ENCODE measurements at places on chromosomes 4 and X.
A peak's percentile ranks its signal among the peaks of the same experiment; 100 is the strongest.

DNA sequence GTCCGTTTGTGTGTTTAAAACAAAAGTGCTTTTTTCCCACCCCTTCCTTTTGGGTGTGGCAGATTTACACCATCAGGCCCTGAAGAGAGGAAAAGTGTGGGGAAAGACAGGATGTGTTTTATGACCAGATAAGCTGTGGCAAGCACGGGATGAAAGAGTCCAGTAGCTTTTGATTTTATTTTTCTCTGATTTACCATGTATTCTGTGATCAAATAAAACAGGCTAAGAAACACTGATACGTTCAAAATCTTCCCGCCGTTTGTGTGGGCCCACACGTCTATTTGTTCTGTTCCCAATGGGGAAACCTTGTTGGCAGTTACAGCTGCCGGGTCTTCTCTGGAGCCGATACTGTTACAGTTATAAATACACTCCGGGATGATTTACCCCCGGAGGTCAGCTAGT, 10.8 kb downstream of the LRP2BP start:
- no peak overlapping the region for H3K4me3 ChIP-seq
- H3K27ac ChIP-seq: no peak overlapping the region
- no peak for DNase-seq

DNA sequence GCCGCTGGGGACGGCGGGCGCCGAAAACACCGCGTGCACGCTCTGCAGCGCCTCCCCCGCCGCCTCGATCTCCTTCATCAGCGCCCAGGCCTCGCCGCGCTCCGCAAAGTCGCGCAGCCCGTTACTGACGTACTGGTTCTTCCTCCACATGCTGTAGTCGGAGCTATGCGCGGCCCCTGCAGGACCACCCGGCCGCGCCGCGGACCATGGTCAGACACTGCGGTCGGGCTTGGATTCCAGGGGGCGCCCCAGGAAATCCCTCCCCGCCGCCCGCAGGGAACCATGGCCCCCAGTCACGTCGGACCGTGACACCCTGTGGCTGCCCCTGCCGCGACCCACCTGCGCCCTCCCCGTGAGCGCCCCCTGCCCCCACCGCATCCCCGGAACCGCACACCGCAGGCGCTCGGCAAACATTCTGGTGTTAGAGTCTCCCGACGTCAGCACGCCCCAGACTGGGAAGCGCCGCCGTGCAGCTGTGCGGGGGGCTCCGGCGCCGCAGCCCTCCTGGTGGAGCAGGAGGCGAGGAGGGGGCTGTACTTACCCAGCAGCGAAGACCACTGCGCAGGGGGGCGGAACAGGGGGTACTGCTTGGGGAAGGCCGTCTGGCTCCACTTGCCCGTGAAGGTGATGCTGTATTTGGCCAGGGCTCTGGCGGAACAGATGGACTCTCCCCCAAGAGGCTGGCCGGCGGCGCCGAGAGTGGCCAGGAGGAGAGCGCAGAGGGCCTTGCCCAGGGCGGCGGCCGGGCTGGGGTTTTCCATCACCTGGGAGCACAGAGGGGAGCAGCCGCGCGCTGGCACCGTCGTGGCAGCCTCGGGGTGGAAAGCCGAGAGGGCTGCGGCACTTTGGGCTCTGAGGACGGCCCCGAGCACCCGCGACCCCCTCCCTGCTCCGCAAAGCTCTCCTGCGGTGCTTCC, 814 bp downstream of the SPON2 start:
- DNase-seq: no peak
- peaks cover 7% of the 10 kb centered on the region for H3K4me1 ChIP-seq
- no peak overlapping the region for H3K27ac ChIP-seq
- peak overlapping the region; percentile 42 for H3K4me3 ChIP-seq
- H3K36me3 ChIP-seq: no peaks in the 10 kb centered on the region

DNA sequence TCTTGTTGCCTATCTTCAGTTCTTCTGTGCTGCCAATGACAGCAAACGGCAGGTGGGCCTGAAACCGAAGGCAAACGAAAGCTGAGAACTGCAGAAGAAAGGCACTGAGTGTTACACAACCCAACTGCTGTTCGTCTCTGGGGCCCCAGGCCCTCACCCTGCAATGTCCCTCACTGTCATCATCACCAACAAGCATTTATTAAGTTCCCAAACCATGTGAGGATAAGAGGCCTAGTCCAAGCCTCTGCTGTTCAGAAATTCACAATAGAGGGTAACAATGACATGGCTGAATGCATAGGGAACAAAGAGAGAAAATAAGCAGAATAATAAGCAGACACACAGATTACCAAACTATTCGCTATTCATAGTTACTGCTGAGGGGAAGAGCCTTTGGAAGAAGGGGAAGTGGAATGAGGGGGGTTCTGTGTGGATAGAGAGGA, 34.5 kb upstream of the NKRF start:
- no peak overlapping the region for H3K4me3 ChIP-seq
- H3K36me3 ChIP-seq: no peaks in the 10 kb centered on the region
- H3K27ac ChIP-seq: no peak overlapping the region
- DNase-seq: no peak
- no peaks in the 10 kb centered on the region for H3K27me3 ChIP-seq
- no peaks in the 10 kb centered on the region for H3K4me1 ChIP-seq

- H3K27ac ChIP-seq: no peak overlapping the region
- no peak for DNase-seq
- no peak overlapping the region for H3K4me3 ChIP-seq
- H3K36me3 ChIP-seq: no peaks in the 10 kb centered on the region
- H3K27me3 ChIP-seq: no peaks in the 10 kb centered on the region
- no peaks in the 10 kb centered on the region for H3K4me1 ChIP-seq
These were observed 46.4 kb upstream of the ABCG2 start for GRCh38 chr4:88204882-88205281.

Measured in astrocyte (in vitro differentiated cells and primary cell).